Hair follicular keratinocyte (primary cell): ENCODE measurements at places on chromosomes 7 and 10. TPM values are rescaled to one million over a fixed set of nuclear protein-coding genes. Genes with fewer than 3 reads are reported as not detected.

Gene OPALIN
- total RNA-seq, result not detected in 2 replicates

Gene CDK1
- total RNA-seq, result 33.6 and 110 TPM in 2 replicates

Gene FEZF1
- not detected in 2 replicates for total RNA-seq

Gene HOXA2
- 0.61 and 1.8 TPM in 2 replicates for total RNA-seq

Gene LBX1
- not detected in 2 replicates for total RNA-seq

Gene ADAP1
- total RNA-seq, result 9.9 and 31.4 TPM in 2 replicates

Gene CDH23
- 1.2 TPM in 1 of 2 replicates, not detected in the other for total RNA-seq

Gene KLLN
- total RNA-seq, result 0.08 TPM in 2 replicates

Gene IKZF1
- total RNA-seq, result not detected in 2 replicates

Gene CCDC172
- not detected in 2 replicates for total RNA-seq

Gene PLPP4
- total RNA-seq, result 2.0 TPM in 1 of 2 replicates, not detected in the other

Gene AVL9
- total RNA-seq, result 18.0 and 18.5 TPM in 2 replicates

Gene CNTNAP2
- 0.08 and 0.53 TPM in 2 replicates for total RNA-seq

Gene TPST1
- 32.4 and 32.6 TPM in 2 replicates for total RNA-seq

Gene MMRN2
- 16.9 and 24.7 TPM in 2 replicates for total RNA-seq

Gene UFSP1
- 3.0 and 6.3 TPM in 2 replicates for total RNA-seq
